ENCODE measurements at places on chromosomes 11 and 22.

GRCh38 chr11:19552656-19553260 lies 159.9 kb upstream of the NAV2 start:
- DNase-seq, result no peak

GRCh38 chr11:102703826-102704493 lies 1.6 kb downstream of the MMP27 start:
- no peak for DNase-seq

- peak; percentile 68 for DNase-seq
Measured at GRCh38 chr22:30609260-30610185, 2.5 kb downstream of the TCN2 start.

DNA sequence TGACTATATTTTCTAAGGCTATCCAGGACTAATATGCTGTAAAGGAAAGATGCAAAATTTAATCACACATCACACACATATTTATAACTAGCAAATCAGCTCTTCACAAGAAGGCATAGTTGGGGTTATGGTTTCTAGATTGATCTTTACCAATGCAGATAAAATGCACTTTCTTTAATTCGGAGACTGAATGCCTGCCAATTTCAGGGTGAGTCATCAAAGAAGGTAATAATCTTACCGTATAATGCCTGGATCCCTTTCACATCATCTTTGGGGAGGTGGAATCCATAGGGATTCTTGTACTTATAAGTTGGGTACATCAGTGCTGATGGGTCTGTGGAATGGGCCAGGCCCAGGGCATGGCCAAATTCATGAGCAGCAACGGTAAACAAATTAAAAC lies 16.4 kb downstream of the MMP20 start:
- no peak for DNase-seq

GRCh38 chr11:73389134-73389525 lies 12.9 kb downstream of the RELT start:
- no peak for DNase-seq

GRCh38 chr11:10181811-10182210 lies 112.2 kb downstream of the SBF2 start:
- no peak for DNase-seq

GRCh38 chr11:27694992-27695391 lies 5.3 kb downstream of the BDNF start:
- DNase-seq, result no peak

- no peak for DNase-seq
Measured at GRCh38 chr22:24025475-24025874, 14.4 kb downstream of the CABIN1 start.

GRCh38 chr22:29719899-29720645 lies at the start of gene CABP7:
Gene CABP7 (plus strand): TSS chr22:29720003. CDS start chr22:29720425, 422 bp downstream.
- no peak for DNase-seq

DNA sequence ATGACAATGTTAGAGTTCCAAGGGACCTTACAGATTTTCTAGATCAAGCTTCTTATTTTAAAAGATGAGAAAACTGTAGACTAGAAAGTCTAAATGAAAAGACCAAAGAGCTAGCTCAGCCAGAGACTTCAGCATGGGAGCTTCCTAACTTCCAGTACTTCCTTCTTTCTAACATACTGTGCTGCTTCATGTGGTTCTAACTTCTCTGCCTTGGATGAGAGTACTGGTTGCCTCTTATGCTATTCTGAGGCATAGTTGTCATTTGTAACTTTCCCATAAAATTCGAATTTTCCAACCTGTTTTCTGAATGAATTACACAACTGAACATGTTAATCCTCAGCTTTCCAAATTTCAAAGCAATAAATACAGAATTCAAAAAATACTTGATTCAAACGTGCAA lies 1.8 kb downstream of the MTMR2 start:
- no peak for DNase-seq

DNA sequence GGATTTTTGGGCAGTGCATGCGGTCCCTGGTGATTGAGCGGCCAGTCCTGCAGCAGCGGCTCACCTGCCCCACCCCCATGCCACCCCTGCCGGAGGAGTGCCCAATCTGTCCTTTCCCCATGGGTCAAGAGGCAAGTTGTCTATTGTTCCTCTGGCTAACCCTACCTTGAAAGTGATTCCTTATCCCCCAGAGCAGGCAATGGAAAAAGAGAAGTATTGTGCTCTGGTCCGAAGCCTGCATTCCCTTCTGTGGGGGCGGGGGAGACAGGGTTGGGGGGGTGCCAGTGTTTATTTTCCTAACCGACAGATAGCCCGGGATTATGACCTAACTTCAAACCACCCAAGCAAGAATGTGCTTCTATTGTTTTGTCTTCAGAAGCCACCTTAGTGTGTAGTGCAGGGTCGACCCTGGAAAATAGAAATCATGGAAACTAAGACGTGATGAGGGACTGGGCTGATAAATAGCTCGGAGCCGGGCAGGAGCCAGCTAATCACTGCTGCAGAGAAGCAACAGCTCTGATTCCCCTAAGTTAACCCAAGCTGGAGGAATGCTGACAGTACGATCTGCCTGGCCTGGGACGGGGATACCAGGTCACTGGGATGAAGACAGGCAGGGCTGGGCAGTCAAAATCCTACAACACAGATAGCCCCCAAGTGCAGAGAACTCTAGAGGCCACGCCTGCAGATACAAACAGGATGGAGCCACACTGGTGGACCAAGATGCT lies 38.7 kb upstream of the ATXN10 start:
- no peak for DNase-seq

GRCh38 chr22:46047226-46047625 lies 70.3 kb upstream of the WNT7B start:
- no peak for DNase-seq

DNA sequence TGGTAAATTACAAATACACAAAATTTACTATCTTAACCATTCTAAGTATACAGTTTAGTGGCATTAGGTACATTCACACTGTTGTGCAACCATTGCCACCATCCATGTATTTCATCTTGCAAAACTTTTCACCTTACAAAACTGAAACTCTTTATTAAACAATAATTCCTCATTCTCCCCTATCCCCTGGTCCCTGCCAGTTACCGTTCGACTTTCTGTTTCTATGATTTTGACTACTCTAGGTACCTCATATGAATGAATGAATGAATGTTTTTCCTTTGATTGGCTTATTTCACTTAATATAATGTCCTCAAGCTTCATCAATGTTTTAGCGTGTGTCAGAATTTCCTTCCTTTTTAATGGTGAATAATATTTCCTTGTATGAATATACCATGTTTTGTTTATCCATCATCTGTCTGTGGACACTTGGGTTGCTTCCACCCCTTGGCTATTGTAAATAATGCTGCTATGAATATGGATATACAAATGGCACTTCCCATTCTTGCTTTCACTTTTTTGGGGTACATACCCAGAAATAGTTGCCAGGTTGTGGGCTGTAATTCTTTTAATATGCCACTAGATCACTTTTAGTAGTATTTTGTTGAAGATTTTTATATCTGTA lies 93.0 kb downstream of the UVRAG start:
- DNase-seq, result no peak

- DNase-seq, result no peak
Measured at GRCh38 chr22:28948424-28948823, 65.1 kb downstream of the ZNRF3 start.

DNA sequence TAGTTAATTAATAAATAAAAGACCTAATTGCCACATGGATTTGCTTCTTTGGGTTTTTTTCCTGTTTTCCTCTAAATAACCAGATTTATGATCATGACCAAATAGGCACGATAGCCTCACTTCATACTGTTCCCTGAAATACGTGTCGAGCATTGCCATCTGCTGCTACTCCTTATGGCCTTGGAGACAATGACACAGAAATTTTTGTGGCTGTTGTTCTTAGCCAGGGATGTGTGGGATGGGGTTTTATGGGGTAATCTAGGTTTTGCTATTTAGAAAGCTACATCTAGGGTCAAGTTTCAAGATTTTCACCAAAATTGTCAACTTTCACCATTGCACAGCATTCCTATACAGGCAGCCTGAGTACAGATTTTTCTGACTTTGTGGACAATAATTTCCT lies 145.2 kb downstream of the DBX1 start:
- no peak for DNase-seq

GRCh38 chr11:76770642-76771445 lies 12.3 kb upstream of the TSKU start:
- no peak for DNase-seq

DNA sequence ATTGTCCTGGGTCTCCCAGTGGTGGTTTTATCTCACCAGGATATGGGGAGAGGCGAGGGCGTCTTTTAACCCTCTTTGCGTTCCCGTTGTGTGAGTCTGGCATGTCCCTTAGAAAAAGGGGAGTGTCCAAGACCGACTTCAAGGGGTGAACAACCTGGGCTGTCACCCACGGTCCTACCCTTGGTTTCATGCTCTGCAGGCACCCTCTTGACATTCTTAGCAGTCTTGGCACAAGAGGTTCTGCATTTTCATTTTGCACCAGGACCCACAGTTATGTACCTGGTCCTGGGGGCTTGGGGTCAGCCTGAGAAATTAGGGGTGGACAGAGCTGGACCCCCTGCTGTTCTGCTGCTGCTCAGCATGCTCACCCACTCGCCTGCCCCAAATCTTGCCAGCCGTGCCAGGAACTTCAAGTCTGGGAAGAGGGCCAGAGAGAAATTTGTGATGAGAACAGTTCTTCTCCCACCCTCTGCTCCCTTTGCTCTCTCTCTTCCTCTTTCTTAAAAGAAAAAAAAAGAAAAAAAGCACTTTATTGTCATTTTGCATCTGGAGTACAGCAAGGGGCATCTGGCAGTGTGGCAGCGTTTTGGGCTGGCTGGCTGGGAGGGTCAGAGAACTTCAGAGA lies 471.2 kb downstream of the MIAT start:
- no peak for DNase-seq
